Progenitor cell of endocrine pancreas (in vitro differentiated cells): ENCODE measurements at places on chromosomes 5 and 9.
A peak's percentile ranks its signal among the peaks of the same experiment; 100 is the strongest.

DNA sequence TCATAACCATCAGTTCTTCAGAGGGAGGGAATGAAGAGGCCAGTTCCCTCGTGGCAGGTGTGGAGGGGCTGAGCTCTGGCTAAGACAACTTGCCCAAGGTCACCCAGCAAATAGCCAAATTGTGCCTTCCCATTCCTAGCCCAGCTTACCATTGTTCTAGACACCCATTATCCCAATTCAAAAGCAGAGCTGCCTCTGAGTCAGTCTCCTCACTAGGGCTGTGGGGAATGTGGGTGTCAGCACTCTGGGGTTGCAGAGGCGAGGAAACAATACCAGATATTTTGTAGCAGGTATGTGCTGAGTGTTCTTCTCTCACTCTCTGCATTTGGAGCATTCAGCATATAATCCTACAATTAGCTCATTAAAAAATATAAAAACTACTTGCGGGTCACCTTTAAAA lies 270.8 kb downstream of the PSAT1 start:
- DNase-seq, result no peak
- H3K4me1 ChIP-seq, result no peaks in the 10 kb centered on the region
- no peaks in the 10 kb centered on the region for H3K36me3 ChIP-seq
- H3K4me3 ChIP-seq, result no peak overlapping the region
- no peaks in the 10 kb centered on the region for H3K27me3 ChIP-seq
- no peak overlapping the region for H3K27ac ChIP-seq

DNA sequence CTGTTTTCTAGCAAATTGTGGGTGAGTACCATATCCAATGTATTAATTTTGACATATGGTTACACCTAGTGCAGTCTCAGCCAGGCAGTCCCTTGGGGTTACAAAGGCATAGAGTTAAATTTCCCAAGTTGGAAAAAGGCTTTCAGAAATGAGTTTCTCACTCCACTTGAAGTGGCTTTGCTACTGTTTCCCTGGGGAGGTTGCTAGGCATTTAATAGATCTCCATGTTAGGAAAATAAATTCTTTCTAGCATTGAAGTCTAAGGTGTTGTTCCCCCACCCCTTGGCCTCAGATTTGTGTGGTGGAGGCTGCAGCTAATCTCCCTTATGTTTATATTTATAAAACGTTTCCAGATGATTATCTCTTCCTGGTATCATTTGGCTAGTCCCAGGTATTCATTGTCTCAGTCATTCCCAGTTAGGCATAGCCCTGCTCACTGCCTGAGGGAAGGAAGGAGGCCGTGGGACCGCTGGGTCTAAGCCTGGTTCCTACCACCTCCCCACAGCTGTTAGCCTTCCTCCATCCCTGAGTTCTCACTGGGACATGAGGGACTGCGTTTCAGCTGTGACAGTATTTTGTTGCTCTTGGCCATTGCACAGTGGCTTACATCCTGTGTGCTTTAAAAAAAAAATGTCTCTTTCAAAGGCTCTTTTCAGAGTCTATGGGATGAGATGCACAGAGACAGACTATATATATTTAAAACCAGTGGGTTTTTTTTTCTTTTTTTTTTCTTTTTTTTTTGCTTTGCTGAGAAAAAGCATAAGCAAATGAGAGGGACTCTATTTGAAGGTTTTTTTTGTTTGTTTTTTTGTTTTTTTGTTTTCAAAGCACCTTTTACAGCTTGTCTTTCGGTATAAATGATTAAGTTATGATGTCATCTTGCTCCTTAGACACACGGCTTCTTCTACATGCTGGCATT lies 121.5 kb downstream of the MAST4 start:
- H3K27ac ChIP-seq, result peak overlapping the region; percentile 26
- peaks cover 3% of the 10 kb centered on the region for H3K36me3 ChIP-seq
- DNase-seq, result no peak
- peaks cover 22% of the 10 kb centered on the region for H3K4me1 ChIP-seq
- H3K4me3 ChIP-seq, result no peak overlapping the region

- no peak overlapping the region for H3K27ac ChIP-seq
- no peaks in the 10 kb centered on the region for H3K36me3 ChIP-seq
- peaks cover 3% of the 10 kb centered on the region for H3K4me1 ChIP-seq
Observed at GRCh38 chr5:45376417-45376816, 319.8 kb downstream of the HCN1 start.

- no peak for DNase-seq
- H3K4me1 ChIP-seq, result peaks cover 23% of the 10 kb centered on the region
- H3K4me3 ChIP-seq, result peak overlapping the region; percentile 42
- H3K36me3 ChIP-seq, result no peaks in the 10 kb centered on the region
- no peaks in the 10 kb centered on the region for H3K27me3 ChIP-seq
Observed at GRCh38 chr5:92641031-92641962, 939.7 kb downstream of the NR2F1-AS1 start.

GRCh38 chr5:170444969-170445505 lies 55.9 kb upstream of the KCNMB1 start:
- H3K4me1 ChIP-seq, result peaks cover 3% of the 10 kb centered on the region
- peaks cover 1% of the 10 kb centered on the region for H3K36me3 ChIP-seq
- H3K27me3 ChIP-seq, result peaks cover 9% of the 10 kb centered on the region
- no peak overlapping the region for H3K27ac ChIP-seq
- DNase-seq, result no peak

- H3K4me1 ChIP-seq, result no peaks in the 10 kb centered on the region
- H3K4me3 ChIP-seq, result no peak overlapping the region
- H3K27ac ChIP-seq, result no peak overlapping the region
- DNase-seq, result no peak
- no peaks in the 10 kb centered on the region for H3K36me3 ChIP-seq
- peaks cover 10% of the 10 kb centered on the region for H3K27me3 ChIP-seq
Observed at GRCh38 chr5:178104492-178104891, 8.8 kb upstream of the N4BP3 start.
